LHCN-M2 (cell line): ENCODE measurements at places on chromosomes 7 and 10. TPM values are rescaled to one million over a fixed set of nuclear protein-coding genes. Genes with fewer than 3 reads are reported as not detected.

The FAM25A gene
- not detected in 2 replicates for total RNA-seq

The ACHE gene
- 0.46 TPM in 1 of 2 replicates, not detected in the other for total RNA-seq

The MAGI2 gene
- total RNA-seq = 2.4 and 3.6 TPM in 2 replicates

DNA sequence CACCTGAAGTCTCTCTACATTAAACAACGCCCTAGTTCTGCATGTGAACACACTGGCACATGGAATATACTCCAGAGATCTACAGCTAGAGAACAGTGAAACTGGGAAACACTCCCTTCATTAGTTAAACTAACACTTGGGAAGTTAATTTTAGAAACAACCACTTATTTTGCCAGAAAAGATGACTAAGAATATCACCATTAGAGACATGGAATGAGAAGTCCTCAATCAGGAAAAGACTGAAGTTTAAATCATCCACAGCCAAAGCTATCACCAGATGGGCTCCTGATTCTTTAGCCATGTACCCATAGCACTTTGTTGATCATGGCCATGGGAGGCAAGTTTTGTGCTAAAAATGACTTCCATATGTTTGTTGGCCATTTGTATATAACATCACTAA, 719.5 kb downstream of the KCNMA1 start:
- no peak for DNase-seq

DNA sequence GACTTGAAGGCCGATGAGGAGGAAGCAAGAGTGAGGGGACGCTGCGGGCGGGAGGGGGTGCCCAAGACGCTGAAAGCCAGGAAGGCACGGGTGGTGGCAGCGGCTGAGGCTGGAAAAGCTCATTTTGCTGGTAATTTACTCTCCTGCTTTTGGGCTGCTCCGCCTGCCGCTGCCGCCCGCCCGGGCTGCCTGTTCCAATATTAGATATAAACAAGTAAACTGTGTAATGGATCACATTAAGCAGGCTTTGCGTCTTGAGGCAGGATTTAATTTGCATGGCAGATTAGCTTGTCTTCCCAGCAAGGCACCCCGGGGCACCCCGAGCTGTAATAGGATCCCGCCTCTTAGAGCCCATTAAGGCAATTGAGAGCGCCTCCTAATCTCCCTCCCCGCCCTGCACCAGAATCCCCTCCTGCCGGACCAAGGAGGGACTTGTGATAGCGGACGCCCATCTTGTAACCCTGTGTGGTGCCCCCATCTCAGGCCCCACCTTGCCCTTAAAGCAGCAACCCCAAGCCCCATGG, 46.1 kb upstream of the SLF2 start:
- no peak for DNase-seq

DNA sequence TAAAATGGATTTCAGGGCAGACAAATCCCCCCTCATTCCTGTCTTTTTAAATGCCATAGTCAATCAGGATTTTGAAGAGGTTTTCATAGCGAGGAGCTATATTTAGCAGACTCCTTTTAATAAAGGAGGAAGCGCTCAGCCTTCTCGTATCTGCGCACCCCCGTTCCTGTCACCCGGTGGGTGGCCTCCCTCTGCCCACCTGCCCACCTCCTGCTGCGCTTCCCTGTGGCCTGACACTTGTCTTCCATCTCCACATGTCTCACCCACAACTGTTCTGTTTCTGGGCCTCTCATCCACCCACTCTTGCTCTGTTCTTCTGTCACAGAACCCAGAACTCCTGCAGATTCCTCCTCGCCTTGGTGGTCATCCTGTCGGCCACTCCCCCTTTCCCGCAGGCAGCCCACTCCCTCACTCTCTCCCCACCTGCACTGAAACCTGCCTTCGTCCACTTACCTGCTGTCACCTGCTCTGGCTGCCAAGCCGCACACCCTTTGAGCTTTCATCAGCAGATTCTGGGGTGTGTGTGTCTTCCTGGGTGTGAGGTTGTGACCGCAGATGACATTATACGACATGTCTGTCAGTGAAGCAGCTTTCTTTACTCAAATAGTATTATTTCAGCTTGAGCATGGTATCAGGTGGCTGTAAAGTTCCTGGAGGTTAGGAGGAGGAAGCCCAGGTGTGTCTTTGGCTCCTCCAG, 163.5 kb upstream of the AGK start:
- no peak for DNase-seq

- DNase-seq = no peak
Measured at GRCh38 chr10:99115703-99116102, 119.9 kb downstream of the HPSE2 start.

GRCh38 chr10:20817116-20817515, 80.0 kb downstream of the NEBL start:
- DNase-seq = no peak

DNA sequence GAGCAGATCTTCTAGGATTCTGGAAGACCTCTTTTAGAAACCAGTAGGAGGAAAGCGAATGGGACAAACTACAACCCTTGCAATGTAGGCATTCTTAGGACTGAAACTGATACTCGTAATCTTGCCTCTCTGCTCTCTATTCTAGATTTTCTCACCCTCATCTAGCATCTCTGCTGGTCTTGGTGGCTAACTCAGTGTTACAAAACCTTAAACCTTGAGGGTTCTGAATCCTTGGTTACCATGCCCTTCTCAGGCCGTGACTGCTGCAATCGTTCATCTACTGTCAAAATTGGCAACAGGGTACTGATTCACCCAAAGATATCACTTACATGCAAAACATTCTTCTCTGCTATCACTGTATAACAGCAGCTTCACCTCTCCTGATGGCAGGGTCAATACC, 55.2 kb downstream of the SAMD9 start:
- no peak for DNase-seq

DNA sequence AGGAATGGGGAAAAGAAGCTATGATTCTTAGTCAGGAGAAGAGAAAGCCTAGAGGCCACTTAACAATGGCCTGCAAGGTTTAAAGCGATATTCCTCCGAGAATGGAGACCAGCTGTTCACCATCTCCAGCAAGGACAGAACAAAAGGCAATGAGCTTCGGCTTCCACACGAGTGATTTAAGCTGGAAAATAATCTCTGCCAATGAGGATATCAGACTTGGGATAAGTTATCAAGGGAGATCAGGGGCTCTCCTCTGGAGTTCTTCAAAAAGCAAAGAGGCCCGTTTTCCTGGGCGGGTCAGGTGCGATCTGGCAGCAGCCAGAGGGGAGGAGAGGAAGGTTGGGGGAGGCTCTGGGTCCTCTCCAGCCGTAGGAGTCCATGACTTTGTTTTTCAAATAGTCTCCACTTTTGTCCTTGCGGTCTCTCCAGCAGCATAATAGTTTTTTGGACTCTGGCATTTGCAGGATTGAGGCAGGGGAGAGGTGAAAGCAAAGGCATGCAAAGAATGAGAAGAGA, 211.3 kb downstream of the SKIDA1 start:
- no peak for DNase-seq

DNA sequence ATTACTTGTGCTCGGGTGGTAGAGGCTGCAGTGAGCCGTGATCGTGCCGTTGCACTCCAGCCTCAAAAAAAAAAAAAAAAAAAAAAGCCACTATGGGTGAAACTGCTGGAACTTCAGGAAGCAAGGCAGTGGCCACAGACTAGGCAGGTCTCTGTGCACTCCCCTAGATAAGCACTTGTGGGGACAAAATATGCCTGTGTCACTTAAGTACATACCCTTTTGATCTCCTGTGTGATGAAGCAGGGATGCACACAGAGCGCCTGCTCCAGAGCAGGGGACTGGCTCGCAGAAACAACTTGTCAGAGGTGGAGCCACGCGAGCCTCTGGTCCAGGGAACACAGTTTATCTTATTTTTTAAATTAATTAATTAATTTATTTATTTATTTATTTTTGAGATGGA, 42.9 kb upstream of the PSAP start:
- no peak for DNase-seq

DNA sequence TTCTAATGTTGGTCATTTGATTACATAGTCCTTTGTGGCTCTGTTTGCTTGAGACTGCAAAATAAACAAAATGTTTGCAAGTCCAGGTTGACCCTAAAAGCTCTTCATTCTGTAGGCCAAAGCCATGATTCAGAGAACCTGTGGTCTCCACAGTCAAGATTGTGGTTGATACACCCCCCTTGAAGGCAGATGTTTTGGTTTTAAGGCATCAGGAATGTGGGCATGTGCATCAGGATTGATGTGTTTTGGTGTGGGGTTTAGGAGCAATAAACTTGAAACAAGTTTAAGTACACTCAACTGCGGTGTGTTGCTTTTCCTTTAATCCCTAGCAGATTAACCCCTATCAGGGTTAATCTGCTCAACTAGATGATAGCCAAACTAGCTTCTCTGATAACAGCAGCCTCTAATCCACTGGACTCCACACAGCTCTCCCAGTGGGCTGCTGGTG, 379.1 kb upstream of the GALNT17 start:
- peak; percentile 96 for DNase-seq

DNA sequence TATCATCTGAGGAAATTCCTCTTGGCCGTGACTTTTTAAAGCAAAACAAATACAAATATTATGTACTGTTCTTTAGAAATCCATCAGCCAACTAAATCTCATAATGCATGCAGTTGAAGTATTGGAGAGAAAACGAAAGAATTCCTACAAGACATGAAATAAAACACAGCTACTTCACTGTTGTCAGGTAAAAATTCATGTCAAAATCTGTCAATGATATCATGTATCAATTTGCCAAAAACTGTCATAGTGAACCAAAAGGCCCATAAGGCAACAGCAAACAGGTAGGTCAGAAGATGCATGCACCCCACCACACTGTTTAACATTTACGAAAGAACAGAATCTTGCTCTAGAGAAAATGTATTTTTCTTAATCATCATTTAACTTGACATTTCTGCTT, 2.3 kb downstream of the GPR22 start:
- no peak for DNase-seq

GRCh38 chr7:21412957-21413356, 14.9 kb upstream of the SP4 start:
- no peak for DNase-seq

- DNase-seq = peak; percentile 76
Measured at GRCh38 chr7:114930829-114931655, 9.1 kb downstream of the MDFIC start.

- no peak for DNase-seq
Measured at GRCh38 chr7:112721366-112721765, 68.8 kb downstream of the TMEM168 start.

GRCh38 chr10:87598700-87599099, 61.0 kb upstream of the PAPSS2 start:
- DNase-seq = no peak

DNA sequence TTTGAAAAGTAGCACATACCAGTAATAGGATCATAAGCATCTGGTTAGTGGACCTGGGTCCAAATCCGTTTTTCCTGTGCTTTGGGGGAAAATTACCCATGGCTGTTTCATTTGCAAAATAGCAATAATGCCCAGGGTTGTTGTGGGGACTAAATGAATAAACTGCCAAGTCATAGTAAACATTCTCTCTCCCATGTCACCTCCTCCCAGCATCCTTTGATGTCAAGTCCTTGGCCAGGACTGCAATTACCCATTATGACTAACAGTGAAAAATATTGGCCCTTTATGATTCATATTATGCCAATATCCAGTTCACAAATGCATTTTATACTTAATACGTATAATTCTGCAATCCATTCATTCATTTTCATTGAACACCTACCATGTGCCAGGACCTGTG, 23.0 kb downstream of the TOMM7 start:
- DNase-seq = no peak

DNA sequence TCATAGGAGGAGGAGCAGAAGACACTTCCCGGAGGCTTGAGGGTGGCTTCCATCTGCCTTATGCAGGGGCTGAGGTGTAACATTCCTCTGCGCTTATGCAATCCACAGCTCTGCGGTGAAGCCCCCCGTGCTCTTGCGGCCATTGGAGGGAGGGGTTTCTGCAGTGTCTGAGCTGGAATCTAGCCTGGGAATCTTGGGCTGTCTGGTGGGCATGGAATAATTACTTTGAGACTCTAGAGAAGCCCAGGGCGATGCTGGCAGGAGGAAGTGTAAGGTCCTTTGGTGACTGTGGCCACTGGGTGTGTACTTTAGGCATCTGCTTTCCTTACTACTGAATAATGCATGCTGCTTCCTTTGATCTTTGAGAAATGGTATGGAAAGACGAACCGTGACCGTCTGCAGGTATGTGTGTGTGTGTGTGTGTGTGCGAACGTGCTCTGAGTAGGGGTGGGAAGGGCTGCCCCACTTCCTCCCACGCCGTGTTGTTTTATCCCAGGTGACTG, 181.0 kb downstream of the PRPF18 start:
- no peak for DNase-seq

DNA sequence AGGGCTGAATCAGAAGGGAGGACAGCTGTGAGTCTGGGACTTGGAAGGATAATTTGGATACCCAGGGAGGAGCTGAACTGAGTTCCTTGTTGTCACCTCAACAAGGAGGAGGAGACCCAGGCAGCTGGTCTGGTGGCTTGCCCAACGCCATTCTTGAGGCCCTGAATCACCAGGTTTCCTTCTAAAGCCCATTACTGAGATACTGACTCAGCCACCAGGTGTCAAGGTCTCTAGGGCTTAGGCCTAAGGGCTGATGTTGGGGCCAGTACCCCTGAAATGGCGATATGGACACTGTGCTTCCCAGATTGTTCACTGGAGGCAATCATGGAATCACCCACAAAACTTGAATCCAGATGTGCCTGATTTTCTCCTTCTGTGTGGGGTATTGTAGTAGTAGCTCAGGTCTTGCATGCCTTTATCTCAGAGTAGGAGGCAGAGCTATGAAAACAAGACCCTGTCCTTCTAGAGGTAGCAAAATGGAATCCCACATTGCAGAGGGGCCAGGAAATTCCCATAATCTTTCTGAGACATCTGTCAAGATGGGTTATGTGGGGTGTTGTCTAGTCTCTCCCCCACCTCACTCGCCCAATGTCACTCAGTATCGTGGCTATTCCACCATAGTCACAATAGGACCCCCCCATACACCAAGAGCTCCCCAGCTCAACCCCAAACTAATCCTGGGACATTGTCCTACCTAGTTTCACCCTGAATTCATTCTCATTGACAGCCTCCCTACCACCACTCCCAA, 1.8 kb upstream of the ATG9B start:
- peak; percentile 76 for DNase-seq

- no peak for DNase-seq
Measured at GRCh38 chr10:101902032-101902819, 58.6 kb upstream of the KCNIP2 start.

DNA sequence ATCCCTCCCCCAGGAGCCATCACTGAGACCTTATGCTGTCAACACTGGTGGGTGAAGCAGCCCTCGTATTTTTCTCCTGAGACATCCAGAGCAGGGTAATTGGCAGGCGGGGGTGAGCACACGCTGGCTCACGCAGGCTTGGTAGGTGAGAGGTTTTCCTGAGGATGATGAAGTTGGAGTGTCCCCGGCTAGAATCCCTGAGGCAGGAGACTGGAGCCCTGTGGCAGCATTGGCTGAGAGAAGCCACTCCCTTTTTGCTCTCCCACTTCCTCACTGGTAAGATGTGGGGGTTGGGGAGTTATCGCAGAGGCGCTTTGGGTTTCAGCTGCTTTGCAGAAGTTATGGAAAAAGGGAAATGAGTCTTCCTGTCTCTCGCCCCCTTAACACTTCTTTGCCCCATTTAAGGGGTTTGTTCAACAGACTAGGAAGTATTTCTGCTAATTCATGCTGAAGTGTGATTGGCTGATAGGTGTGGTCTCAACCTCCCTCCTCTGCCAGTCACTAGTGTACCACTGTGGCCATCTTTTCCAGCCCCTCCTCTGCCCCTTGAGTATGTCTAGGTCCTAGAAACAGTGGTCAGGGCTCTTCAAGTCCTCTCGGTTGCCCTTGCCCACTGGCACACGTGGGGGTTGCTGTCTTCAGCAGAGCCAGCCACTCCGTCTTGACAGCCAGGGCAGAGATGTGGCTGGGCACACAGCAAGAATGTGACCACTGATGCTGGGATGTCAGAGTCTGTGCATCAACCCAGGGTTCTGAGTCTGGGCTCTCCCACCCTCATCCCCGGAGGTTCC, 5.7 kb downstream of the ARPC1B start:
- DNase-seq = no peak
